Peyer's patch (tissue), 4 donors: ENCODE measurements at places on chromosomes 7 and 10. TPM values are rescaled to one million over a fixed set of nuclear protein-coding genes. Genes with fewer than 3 reads are reported as not detected.

- DNase-seq, result no peak
These were observed 877.9 kb downstream of the KCNMA1 start for GRCh38 chr10:76759681-76760080.

The TWIST1 gene
- 2.5 TPM for total RNA-seq

The HKDC1 gene
- total RNA-seq, result 176 TPM

The CLEC2L gene
- not detected for total RNA-seq

DNA sequence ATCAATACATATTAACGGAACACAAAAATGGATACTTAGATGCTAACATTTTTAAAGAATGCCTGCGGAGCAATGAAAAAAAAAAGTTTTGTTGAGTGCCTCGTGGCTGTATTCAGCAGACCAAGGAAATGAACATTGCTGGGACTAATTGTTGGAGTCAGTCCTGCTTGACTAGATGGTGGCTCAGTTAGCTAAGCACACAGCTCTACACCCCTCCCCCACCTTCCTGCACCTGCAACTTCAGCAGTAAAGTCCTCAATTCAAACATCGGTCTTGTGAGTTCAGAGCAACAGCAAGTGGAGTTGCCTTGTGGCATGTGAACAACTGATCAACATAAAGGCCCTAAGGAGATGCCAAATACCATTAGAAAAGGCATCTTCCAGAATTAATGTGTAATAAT, 326.0 kb upstream of the NPSR1 start:
- no peak for DNase-seq

DNA sequence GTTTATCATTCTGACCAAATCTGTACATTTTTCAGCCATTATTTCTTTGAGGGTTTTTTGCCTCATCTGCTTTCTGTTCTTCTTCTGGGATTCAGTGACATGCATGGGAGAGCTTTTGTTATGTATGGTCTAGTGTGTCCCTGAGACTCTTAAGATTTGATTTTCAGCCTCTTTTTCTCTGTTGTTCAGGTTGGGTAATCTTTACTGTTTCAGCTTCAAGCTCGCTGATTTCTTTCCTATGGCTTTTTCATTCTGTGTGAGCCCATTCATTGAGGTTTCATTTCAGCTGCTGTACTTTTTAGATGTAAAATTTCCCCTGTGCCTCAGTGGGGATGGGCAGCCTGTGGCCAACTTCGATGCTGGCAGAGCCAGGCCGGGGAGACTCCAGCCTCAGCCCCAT, 38.1 kb downstream of the FOXK1 start:
- DNase-seq, result no peak

GRCh38 chr10:100192350-100192749, 6.5 kb upstream of the ERLIN1 start:
- no peak for DNase-seq

The PAX4 gene
- 1.3 TPM for total RNA-seq

DNA sequence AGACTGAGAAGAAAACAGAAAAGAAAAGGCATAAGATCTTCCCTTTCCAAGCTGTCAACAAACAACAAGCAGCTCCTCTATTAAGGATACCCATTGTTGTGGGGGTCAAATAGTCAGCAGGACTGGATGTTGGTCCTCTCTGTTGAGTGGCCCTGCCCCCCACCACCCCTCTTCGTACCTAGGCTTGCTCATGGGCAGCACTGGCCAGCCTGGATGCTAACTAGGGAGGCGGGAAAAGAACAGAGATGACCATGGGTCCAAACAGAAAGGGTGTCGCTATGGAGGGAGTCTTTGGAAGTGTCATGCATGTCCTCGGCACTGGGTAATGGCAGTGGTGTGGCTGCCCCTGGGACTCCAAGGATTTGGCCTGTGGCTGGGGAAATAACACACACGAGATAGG, 45.6 kb downstream of the SPDYE5 start:
- DNase-seq, result no peak

DNA sequence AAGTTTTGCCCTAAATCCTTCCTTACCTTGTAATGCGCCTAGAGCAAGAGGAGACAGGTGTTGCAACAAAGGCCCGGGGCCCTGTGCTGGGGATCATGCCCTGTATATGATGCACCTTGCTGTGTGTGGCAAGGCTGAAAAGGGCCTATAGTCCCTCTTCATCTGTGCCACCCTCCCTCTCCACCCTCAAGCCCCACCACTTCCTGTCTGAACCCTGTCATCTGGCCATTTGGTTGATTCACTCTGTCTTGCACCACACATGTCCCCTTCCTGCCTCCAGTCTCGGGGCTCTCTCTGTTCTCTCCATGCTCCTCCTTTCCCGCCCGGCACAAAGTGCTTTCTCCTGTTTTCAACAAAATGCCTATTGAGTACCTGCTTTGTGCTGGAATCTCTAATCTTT, 11.5 kb upstream of the MALSU1 start:
- DNase-seq, result no peak
